ENCODE measurements at places on chromosomes 4 and X. TPM values are rescaled to one million over a fixed set of nuclear protein-coding genes. Genes with fewer than 3 reads are reported as not detected.

DNA sequence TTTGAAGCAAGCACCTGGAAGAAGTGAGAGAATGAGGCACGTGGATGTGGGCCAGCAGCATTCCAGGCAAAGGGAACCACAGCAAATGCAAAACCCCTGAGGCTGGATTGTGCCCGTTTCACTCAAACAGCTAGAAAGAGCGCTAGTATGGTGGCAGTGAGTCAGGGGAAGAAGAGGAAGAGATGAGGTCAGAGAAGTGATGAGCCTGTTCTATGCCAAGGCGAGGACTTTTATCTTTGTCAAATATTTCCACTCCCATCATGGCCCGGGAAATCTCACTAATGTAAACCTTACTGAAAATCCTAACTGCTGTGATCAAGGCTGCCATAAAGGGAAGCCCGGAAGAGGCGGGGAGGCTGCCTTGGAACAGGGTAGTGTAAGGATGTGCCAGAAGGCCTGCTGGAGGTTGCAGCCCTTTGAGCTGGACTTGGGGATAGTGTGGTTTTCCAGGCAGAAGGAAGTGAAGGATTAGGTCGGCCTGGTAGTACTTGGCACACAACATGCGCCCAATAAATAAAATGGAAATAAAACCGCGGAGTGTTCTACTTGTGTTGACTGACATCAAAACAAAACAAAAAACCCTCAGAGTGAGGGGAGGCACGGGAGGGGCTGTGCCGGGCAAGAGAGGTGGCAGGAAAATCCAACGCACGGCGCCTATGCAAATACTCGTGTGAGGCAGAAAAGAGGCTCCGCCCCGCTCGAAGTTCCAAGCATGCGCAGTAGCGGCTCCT, 1.2 kb upstream of the CDK16 start:
- peak; percentile 32 for DNase-seq
- H3K4me1 ChIP-seq = peaks cover 39% of the 10 kb centered on the region
- peak overlapping the region; percentile 95 for H3K27ac ChIP-seq
- H3K36me3 ChIP-seq = peaks cover 29% of the 10 kb centered on the region

GRCh38 chr4:89284020-89284424, 23.6 kb downstream of the GPRIN3 start:
- DNase-seq = no peak
- H3K4me3 ChIP-seq = no peak overlapping the region
- H3K27me3 ChIP-seq = peaks cover 2% of the 10 kb centered on the region
- H3K36me3 ChIP-seq = no peaks in the 10 kb centered on the region
- H3K4me1 ChIP-seq = peaks cover 6% of the 10 kb centered on the region

DNA sequence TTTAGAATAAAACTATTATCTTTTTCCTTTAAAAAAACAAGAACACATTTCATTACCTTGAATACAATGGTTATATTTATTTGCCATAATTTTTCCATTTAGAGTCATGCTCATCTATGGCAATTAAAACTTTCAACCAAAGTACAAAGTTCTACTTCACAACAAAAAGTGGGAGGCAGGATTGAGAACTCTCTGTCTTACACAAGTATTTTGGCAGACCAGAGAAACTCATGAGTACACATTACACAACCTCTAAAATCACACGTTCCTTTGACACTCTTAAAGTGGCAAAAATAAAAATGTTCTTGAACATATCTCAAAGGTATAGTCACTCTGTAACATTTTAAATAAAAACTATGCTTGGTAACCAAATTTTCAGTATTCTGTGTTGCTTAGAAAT, 213.4 kb downstream of the IL15 start:
- H3K36me3 ChIP-seq = no peaks in the 10 kb centered on the region
- DNase-seq = no peak
- no peaks in the 10 kb centered on the region for H3K4me1 ChIP-seq
- H3K27ac ChIP-seq = no peak overlapping the region
- H3K27me3 ChIP-seq = no peaks in the 10 kb centered on the region

DNA sequence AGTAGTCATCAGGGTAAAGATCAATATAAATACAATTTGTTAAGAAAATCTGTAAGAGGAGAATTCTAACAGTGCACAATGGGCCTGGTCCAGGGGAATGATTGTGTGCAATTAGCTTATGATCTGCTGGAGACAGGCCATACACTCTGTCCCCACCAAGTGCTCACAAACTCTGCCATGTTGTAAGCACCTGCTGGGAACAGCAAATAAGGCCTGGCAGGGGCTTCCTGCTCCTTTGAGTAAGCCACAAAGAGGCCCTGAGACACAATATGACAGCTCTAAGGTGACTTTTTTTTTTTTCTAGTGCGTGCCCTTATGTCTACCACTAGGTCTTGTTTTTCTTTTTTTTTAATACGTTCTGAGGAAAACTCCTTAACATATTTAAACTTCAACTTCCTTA, 866.3 kb upstream of the PCDH7 start:
- no peak overlapping the region for H3K27ac ChIP-seq
- H3K27me3 ChIP-seq = no peaks in the 10 kb centered on the region
- no peak for DNase-seq
- H3K4me1 ChIP-seq = no peaks in the 10 kb centered on the region

DNA sequence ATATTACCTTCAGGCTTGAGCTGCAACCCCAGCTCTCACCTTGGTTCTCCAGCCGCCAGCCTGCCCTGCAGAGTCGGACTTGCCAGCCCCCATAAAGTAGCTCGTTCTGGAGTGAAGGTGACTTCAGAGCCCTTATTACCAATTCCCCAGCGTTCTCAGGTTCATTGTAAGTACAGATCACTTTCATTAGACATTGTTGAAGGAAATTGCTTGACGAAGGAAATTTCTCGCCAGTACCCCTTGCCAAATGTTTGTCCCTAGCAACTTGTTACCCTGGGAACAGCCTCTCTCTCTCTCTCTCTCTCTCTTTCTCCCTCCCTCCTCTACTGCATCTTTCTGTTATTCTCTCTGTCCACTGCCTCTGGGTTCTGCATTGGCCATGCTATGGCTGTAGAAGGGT, 153.0 kb downstream of the NWD2 start:
- no peak for DNase-seq
- H3K36me3 ChIP-seq = no peaks in the 10 kb centered on the region
- no peaks in the 10 kb centered on the region for H3K27me3 ChIP-seq
- H3K4me1 ChIP-seq = no peaks in the 10 kb centered on the region

The PIR gene
- 3.7 TPM for total RNA-seq

GRCh38 chrX:13372203-13372980, 52.5 kb upstream of the ATXN3L start:
- no peak for DNase-seq
- H3K4me1 ChIP-seq = peaks cover 66% of the 10 kb centered on the region
- no peaks in the 10 kb centered on the region for H3K36me3 ChIP-seq
- H3K27ac ChIP-seq = peak overlapping the region; percentile 90
- no peaks in the 10 kb centered on the region for H3K27me3 ChIP-seq

DNA sequence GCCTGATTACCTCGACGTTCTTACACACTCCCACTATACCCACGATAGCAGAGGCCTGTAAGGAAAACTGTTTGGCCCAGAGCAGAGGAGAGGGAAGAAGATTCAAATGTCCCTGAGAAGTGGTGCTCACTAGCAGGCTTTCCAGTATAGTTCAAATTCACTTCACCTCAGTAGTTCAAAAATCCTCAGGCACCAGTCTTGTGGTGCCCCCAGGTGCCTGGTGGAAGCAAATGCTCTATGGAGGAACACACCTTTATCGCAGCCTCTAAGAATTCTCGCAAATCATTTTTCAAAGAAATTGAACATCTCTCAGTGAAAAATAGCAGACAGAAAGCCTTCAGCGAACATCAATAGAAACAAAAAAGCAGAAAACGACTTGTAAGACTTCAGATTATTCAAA, 12.2 kb upstream of the MTMR1 start:
- H3K27ac ChIP-seq = no peak overlapping the region
- H3K4me1 ChIP-seq = peaks cover 10% of the 10 kb centered on the region
- no peak overlapping the region for H3K4me3 ChIP-seq
- H3K36me3 ChIP-seq = no peaks in the 10 kb centered on the region
- no peak for DNase-seq
